K562 (cell line): ENCODE measurements at places on chromosomes 4 and X.

DNA sequence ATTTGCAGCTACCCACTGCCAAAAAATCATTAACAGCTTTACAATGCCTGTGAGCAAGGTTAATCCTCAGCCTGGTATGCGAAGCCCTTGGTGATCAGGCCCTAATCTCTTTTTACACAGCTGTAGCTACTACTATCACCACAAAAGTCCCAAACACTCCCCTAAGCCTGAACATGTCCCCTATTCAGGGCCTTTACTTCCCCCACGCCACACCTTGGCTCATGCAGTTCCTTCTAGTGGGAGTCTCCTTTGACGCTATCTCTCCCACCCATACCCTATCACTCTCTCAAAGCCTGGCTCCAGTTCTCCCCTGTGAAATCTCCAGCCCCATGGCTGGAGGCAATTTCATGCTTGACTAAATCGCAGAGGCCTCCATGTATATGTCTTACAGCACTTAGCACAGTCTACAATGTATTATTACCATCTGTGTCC is 90.6 kb upstream of the CBR4 start:
- DNase-seq: no peak

- DNase-seq: no peak
Observed at GRCh38 chrX:109776432-109776831, 43.4 kb upstream of the ACSL4 start.

- no peak for DNase-seq
Observed at GRCh38 chrX:25343060-25343459, 327.3 kb upstream of the ARX start.

DNA sequence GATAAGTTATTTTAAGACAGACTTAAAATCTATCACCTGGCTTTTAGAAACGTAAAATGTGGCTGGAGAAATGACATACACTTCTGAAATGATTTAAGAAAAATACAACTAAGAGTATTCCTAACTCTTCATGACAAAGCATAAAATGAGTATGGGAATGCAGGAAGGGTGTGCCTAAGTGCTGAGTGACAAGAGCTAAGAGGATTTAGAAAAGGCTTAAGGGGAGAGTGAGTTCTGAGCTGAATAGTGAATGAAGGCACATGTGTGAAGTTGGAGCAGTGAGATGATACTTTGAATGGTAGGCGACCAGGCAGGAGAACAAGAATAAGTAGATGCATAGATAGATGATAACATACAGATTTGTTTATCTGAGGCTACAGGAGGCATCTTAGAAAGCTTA is 458.3 kb upstream of the TENM3 start:
- no peak for DNase-seq

- no peak for DNase-seq
Observed at GRCh38 chr4:61527888-61528287, 327.8 kb downstream of the ADGRL3 start.

DNA sequence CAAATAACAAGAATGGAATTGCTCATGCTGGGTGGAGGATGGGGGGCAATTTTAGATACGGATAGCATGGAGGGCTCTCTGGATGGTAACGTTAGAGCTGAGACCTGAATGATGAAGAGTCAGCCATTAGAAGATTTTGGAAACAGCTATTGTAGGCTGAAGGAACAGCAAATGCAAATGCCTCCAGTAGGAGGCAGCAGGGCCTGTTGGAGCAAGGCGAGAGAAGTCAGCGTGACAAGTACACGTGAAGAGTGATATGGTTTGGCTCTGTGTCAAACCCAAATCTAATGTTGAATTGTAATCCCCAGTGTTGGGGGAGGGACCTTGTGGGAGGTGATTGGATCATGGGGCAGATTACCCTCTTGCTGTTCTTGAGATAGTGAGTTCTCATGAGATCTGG is 59.3 kb upstream of the SOD3 start:
- no peak for DNase-seq

- no peak for DNase-seq
Observed at GRCh38 chr4:119872371-119873016, 194.2 kb downstream of the MAD2L1 start.

DNA sequence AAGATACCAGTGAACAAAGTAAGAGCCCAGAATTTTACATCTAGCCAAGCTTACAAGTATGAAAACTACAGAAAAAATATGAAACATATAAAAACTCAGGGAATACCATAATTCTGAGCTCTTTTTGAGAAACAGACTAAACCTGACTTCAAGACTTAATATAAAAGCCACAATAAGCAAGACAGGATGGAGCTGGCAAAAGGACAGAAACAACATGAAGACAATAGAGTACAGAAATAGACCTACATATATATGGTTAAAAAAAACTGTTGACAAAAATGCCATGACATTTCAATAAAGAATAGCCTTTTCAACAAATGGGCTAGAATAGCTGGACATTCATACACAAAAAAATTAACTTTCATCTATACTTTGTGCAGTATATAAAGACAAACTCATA is 49.4 kb downstream of the UBA6 start:
- no peak for DNase-seq

DNA sequence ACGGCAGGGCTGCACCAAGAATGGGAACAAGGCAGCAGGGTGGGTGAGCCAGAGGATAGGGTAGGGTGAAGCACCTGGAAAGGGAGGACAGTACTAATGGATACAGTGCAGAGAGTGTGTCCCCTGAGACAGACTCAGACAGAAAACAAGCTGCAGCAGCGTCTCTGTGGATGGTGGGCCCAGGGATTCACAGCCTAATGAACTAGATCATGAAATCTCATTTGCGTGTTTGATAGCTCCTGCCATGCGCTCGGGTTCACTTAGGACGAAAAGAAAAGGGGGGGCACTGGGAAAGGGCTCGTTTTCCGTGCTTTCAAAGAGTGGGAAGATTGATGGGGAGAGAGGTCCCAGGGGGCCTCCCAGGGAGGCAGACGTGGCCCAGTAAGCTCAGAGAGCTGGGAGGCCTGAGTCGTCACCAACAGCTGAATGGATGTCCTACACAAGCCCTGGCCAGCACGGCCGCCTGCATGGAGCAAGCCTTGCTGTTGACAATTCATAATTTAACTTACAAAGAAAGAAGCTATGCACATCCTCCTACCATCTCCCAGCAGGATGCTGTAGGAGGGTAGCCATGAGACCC is 446.9 kb downstream of the BCOR start:
- DNase-seq: no peak

DNA sequence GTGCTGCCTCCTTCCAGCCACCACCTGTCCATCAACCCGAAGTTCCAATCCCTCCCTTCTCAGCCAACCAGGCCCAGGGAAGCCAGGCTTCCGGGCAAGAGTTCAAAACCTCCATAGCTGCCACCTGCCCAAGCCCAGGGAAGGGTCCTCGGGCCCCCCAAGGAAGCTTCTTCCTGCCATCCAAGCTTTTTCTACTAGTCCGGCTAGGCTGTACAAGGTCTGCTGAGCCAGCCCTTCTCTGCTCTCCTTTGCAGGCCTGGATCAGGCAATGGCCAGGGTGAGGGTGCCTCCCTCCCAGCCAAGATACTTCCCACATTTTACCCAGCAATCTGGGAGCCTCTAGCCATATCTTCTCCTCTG is 96.2 kb downstream of the PJA1 start:
- DNase-seq: no peak

DNA sequence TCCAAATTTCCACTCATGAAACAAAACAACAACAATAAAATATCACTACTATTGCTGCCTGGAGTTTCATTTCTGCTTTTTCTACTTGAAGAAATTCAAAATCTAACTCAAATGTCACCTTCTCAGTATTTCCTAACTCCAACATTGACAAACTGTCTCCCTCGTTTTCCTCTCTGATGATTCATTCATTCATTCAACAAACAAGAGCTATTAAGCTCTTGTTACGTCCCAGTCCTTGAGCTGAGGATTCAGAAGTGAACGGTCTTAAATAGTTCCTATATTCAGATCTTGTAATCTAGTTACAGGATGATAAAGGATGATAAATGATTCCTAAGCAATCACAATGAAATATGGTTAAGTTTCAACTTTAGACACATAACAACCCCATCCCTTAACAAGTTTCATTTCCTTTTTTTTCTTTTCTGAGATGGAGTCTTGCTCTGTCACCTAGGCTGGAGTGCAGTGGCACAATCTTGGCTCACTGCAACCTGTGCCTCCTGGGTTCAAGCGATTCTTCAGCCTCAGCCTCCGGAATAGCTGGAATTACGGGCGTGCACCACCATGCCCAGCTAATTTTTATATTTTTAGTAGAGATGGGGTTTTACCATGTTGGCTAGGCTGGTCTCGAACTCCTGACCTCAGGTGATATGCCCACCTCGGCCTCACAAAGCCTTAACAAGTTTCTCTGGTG is 1.7 kb downstream of the SLC9B2 start:
- DNase-seq: no peak

DNA sequence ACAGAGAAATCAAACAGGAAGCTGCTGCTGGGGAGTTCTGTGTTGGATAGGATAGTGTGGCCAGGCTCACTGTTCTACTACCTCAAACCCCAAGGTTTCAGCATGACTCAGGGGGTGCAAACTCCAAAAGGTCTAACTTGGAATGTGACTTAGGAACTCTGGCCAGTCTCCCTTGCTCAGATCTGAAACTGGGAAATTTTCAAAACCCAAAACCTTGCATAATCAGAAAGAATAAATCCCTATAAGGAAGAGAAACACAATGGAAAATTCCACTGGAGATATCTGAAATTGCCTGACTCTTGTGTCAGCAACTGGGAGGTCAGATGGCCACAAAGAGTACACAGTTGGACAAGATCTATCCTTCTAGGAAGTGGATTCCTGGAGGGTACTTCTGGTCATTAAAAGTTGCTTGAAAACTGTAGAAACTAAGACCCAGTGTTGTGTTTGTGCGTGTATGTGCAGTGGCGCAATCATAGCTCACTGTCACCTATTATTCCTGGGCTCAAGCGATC is 58.0 kb downstream of the PPEF2 start:
- DNase-seq: no peak

- DNase-seq: no peak
Observed at GRCh38 chr4:38290366-38290765, 330.2 kb downstream of the PTTG2 start.

GRCh38 chr4:7557456-7557855 is 122.7 kb upstream of the PSAPL1 start:
- no peak for DNase-seq

- no peak for DNase-seq
Observed at GRCh38 chr4:3290476-3290875, 2.3 kb upstream of the RGS12 start.

DNA sequence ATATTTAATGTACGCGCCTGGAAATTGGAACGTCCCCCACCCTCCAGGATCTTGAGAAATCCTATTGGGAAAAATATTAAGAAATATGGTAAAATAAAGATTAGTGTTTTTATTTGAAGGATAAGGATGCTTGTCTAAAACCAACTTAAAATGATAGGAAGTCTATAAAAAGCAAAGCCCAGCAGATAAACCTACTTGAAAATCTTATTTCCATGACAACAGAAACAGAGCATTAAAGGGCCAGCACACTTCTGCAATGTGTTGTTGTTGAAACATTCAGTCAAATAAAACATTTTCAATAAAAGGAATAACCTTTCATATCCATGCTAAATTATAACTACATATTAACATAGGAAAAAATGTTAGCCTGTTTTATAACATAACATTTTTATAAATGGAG is 29.3 kb upstream of the GPM6A start:
- DNase-seq: no peak

GRCh38 chr4:124143632-124144031 is 568.9 kb downstream of the ANKRD50 start:
- DNase-seq: no peak

DNA sequence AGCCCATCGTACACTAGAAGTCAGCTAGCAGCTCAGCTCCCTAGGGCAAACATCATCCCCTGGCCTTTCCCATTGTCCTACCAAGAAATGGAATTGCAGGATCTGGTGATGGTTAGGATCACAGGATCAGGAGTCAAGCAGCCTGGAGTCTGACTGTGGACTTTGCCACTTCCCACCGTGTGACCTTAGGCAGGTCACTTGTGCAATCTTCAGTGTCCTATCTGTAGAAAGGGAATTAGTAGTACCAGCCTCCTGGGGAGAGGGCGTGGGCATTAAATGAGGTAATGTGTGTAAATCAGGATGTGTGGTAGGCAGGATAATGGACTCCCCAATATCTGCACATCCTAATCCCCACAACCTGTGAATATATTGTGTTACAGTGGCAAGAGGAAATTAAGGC is 38.6 kb upstream of the APLN start:
- no peak for DNase-seq

DNA sequence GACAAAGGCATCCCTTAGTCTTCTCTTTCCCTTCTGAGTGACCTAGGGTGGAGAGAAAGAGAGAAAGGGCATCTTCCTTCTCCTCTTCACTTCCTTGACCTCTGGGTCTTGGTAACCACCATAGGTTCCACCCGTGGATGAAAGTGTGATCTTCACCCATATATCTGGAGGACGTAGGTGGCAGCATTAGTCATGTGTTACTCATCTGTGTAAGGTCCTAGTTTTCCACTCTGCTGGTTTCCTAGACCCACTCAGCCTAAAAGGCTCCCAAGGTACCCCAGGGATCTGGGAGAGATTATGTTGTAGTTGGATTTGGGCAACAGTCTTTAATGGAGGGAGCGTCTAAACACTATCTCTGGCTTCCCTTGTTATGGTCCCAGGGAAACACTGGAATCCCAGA is 45.5 kb upstream of the RAB9B start:
- no peak for DNase-seq

- DNase-seq: no peak
Observed at GRCh38 chrX:120310861-120311726, at the start of gene TMEM255A. TMEM255A (minus strand) TSS chrX:120311461; CDS start chrX:120311309, 152 bp downstream.
